Activated CD4-positive, alpha-beta memory T cell treated with anti-CD3 and anti-CD28 coated beads, Interleukin-2, amount 10 ng/mL, durations not matched to agents 7 days and 5 days (primary cell): ENCODE measurements at places on chromosomes 3 and 15.
A peak's percentile ranks its signal among the peaks of the same experiment; 100 is the strongest.

DNA sequence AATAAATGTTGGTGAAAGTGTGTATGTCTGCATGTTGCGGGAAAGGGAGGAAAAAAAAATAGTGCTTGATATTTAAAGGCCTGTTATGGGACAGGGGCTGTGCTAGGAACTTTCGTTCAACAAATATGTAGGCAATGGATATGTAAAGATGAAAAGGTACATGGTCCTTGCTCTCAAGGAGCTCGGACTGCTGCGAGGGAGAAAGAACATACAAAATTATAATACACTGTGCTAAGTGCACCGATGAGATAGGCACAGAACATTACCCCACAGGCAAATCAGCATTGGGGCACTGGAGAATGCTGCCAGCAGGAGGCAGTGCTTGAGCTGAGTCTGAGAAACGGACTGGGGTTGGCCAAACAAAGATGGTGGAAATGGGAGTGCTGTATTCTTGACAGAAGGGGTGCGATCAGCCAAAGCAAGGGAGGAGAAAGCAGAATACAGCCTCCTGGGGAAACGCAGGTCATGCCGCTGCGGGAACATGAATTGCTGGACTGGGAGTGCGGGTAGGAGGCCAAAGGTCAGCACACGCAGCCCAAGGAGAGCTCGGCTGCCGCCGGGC, 649 bp downstream of the C15orf40 start:
- no peaks in the 10 kb centered on the region for H3K27me3 ChIP-seq
- peaks cover 51% of the 10 kb centered on the region for H3K4me1 ChIP-seq
- peak; percentile 88 for DNase-seq
- peak overlapping the region; percentile 91 for H3K27ac ChIP-seq
- peak overlapping the region; percentile 91 for H3K4me3 ChIP-seq

- no peaks in the 10 kb centered on the region for H3K36me3 ChIP-seq
- no peak overlapping the region for H3K4me3 ChIP-seq
- no peak for DNase-seq
- no peak overlapping the region for H3K27ac ChIP-seq
- no peaks in the 10 kb centered on the region for H3K4me1 ChIP-seq
These were observed 116.5 kb downstream of the RTP4 start for GRCh38 chr3:187484547-187485295.

DNA sequence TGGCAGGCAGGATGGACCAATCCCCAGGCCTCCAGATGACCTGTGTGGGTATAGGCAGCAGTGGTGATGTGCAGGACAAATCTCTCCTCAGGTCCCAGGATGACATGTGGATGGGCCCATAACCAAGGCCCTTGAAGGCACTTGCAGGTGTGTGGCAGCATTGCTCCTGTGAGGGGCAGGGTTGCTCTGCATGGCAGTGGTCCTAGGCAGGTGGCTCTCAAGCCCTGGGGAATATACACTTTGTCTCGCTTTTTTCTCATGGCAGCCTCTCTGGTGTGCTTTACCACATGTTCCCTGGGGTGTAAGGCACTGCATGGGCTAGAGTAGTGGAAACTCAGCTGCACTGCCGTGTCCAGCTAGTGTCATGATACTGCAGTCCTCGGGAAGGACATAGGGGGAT, 503.6 kb downstream of the UNC13C start:
- H3K27me3 ChIP-seq, result no peaks in the 10 kb centered on the region
- H3K4me3 ChIP-seq, result no peak overlapping the region
- DNase-seq, result no peak
- H3K4me1 ChIP-seq, result no peaks in the 10 kb centered on the region
- H3K27ac ChIP-seq, result no peak overlapping the region

DNA sequence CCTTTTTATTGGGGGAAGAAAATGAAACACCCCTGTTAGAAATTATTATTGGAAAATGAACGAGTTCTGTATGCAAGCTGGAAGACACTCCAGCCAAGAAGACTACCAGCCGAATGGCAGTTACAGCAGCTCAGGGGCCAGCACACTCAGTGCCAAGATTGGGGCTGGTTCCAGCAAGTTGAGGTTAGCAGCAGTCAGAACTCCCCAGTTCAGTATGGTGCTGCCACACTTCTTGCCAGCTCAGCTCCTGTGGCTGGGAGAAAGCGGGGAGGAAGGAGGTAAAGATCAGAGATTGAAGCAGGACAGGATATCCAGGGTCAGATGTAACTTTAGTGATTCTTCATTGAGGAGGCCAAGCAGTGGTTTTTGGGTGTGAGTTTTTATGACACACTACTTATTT, 280.2 kb upstream of the NR2E3 start:
- no peak for DNase-seq
- H3K4me3 ChIP-seq, result no peak overlapping the region
- no peaks in the 10 kb centered on the region for H3K36me3 ChIP-seq
- no peak overlapping the region for H3K27ac ChIP-seq
- H3K27me3 ChIP-seq, result peaks cover 32% of the 10 kb centered on the region

GRCh38 chr3:3356846-3357245, 177.4 kb upstream of the CRBN start:
- no peaks in the 10 kb centered on the region for H3K36me3 ChIP-seq
- H3K4me1 ChIP-seq, result no peaks in the 10 kb centered on the region
- H3K27me3 ChIP-seq, result no peaks in the 10 kb centered on the region
- no peak for DNase-seq

GRCh38 chr3:170330366-170330765, 27.1 kb upstream of the SKIL start:
- H3K27me3 ChIP-seq, result peaks cover under 1% of the 10 kb centered on the region
- H3K4me3 ChIP-seq, result no peak overlapping the region
- H3K36me3 ChIP-seq, result no peaks in the 10 kb centered on the region
- H3K4me1 ChIP-seq, result peaks cover 3% of the 10 kb centered on the region

DNA sequence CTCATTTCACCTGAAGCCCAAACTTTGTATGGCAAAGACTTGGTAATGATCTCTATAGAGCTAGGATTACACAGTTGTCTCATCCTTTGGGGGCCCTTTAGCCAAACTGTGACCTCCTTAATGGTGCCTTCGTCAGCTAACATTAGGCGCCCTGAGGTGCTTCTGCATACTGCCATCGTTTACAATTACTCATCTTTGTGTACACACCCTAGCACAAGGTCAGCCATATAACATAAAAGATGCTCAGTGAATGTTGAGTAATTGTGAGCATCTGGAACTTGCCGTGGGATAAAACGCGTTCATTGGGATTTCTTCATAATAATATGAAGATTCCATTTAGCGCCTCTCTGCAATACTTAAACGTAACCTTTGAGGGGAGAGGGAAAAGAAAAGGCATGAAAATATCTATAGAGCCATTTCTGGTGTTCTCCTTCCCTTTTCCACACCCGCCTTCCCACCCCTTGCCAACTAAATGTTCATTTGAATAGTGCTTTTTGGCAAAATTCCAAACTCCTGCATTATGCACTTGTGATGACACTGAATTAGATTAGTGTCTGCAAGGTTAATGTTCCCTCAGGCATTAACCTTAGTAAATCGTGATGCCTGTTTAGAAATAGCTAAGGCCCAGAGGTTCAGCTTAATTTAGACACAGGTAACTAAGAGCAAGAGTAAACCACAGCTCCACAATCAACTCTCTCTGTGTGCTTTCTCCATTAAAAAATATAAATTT, 990 bp upstream of the ZNF148 start:
- DNase-seq, result no peak
- peaks cover 18% of the 10 kb centered on the region for H3K36me3 ChIP-seq
- peak overlapping the region; percentile 85 for H3K27ac ChIP-seq
- H3K4me3 ChIP-seq, result peak overlapping the region; percentile 97
